NAMALWA (cell line): ENCODE measurements at places on chromosomes 16 and 17.

GRCh38 chr17:9363440-9364350 is 211.9 kb downstream of the STX8 start:
- no peak for DNase-seq

DNA sequence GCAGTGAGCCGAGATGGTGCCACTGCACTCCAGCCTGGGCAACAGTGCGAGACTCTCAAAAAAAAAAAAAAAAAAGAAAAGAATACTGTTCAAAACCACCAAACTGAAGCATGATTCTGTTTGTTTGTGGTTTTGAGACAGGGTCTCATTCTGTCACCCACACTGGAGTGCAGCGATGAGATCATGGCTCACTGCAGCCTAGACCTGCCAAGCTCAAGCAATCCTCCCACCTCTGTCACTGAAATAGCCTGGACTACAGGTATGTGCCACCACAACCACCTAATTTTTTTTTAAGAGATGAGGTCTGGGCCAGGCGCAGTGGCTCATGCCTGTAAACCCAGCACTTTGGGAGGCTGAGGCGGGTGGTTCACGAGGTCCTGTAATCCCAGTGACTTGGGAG is 4.3 kb downstream of the SUMO2 start:
- DNase-seq = no peak

GRCh38 chr17:27975146-27976011 is 67.1 kb upstream of the NLK start:
- no peak for DNase-seq

DNA sequence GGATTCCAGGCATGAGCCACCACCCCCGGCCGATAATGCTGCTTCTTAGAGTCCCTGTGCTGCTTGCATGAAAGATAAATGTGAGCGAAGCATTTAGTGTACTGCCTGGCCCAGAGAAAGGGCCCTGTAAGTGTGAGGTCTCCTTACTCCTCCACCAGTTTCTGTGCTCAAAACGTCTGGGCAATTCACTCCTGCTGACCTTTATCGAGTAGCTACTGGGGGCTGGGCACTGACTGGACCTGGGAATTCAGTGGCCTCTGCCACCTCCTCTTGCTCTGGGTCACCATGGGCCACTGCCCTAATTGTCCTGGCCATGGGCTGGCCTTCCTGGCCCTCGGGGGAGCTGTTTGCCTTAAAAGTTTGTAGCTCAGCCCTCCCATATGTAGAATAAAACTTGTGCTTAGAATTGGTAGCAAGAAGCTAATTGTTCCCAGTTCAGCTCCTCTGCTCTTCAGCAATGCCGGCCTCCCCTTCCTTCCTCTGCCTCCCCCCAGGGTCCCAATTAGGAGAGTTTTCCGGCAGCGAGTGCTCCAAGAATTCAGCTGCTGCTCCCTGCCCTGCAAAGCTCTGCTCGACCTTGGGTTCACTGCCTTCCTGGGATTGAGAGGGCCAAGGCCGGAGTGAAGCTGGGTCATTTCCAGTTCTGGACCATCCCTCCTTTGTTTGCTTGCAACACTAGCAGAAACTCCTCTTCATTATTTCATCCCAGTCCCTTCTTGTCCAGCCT is 98.9 kb upstream of the CDC42EP4 start:
- no peak for DNase-seq

DNA sequence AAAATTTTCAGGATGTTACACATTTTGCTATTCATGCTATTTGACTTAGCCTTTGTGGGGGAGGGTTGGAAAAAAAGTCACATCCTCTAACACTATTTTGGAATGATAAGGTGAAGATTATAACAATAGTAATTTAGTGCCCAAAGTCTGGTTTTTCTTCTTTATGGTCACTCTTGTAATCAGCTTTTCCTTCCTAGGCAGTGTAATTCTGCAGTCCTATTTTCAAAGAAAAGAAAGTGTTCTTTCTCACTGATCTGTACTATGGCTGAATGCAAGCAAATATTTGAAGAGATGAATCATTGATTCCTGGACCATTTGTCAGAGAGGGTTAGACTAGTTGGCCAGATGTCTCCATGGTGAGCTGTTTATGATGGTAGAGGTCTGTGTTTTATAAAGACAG is 8.4 kb downstream of the RSPRY1 start:
- no peak for DNase-seq

DNA sequence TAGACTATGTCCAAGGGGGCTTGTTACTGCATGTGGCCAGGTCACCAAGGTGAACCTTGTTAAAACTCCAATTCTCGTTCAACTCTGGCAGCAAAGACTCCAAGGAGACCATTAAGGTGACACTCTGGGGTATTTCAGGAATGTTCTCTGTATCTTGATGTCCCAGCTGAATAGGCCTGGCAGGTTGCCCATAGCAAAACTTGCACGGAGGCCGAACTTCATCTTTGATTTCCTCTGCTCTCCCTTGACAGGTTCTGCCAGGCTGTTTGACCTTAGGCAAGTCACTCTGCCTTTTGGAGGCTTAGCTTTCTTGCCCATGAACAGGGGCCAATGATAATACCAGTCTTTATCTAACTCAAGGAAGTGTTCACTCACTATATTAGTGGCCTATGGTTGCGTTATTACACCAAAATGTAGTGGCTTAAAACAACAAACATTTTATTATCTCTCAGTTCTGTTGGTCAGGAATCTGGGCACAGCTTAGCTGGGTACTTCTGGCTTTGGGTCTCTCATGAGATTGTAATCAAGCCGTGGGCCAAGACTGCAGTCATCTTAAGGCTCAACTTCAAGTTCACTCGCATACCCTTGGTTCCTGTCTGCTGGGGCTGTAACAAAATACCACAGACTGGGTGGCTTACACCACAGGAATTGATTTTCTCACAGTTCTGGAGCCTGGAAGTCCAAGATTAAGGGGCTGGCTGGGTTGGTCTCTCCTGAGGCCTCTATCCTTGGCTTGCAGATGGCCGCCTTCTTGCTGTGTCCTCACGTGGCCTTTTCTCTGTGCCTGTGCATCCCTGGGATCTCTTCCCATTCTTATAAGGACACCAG is 168.5 kb downstream of the UTP18 start:
- DNase-seq = no peak
